Head of caudate nucleus (tissue), 42 donors: ENCODE measurements at places on chromosomes 16 and 17.

DNA sequence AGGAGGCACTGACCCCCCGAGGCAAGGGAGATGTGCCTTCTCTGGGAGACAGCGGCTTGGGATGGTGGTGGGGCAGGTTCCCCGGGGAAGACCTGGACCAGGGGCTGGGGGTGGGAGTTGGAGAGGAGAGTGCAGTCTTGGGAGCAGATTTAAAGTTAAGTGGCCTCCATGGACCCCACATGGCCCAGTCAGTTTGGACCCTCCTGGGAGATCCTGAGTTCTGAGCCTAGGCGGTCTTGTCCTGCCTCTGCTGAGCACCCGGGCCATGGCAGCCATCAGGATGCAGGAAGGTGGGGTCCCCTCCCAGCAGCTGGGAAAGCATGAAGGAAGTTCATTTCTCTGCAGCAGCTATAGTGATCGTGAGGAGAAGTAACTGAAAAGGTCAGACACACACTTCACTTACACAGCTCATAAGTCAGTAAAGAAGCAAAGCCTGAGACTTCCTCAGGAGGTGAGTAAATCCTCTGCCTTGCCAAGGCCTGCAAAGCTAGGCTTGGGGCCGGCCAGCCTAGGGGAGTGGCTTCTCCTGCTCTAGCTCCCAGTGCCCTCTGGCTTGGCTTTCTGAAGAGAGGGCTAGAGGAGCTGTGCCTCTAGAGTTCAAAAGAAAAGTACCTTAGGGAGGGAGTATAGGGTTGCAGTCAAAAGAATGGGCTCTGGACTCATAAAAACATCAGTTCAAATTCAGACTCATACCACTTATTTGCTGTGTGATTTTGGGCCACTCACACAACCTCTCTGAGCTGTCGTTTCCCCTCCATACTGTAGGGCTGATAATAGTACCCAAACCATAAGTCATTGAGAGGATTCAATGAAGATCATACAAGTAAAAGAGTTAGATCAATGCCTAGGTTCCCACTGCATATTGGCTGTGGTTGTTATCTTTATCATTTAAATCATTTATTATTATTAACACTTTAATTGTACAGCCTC, 31.0 kb upstream of the C16orf78 start:
- DNase-seq, result no peak

- DNase-seq, result no peak
Measured at GRCh38 chr17:58170622-58171021, 3.8 kb downstream of the OR4D2 start.

DNA sequence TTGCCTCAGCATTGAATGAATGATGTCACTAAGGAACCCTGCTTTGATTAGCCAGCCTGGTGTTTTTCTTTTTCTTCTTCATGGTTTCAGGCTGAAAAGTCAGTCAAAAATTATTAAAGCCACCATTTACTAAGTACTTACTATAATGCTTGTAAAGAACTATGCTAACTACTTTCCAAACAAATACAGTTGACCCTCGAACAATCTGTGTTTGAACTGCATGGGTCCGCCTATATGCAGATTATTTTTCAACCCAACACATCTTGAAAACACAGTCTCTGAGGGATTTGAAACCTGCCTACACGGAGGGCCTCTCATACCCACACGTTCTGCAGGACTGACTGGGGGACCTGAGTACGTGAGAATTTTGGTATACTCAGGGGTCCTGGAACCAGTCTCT, 136.3 kb downstream of the PARN start:
- no peak for DNase-seq

- DNase-seq, result no peak
Measured at GRCh38 chr17:16061631-16062030, 62.0 kb downstream of the TTC19 start.

DNA sequence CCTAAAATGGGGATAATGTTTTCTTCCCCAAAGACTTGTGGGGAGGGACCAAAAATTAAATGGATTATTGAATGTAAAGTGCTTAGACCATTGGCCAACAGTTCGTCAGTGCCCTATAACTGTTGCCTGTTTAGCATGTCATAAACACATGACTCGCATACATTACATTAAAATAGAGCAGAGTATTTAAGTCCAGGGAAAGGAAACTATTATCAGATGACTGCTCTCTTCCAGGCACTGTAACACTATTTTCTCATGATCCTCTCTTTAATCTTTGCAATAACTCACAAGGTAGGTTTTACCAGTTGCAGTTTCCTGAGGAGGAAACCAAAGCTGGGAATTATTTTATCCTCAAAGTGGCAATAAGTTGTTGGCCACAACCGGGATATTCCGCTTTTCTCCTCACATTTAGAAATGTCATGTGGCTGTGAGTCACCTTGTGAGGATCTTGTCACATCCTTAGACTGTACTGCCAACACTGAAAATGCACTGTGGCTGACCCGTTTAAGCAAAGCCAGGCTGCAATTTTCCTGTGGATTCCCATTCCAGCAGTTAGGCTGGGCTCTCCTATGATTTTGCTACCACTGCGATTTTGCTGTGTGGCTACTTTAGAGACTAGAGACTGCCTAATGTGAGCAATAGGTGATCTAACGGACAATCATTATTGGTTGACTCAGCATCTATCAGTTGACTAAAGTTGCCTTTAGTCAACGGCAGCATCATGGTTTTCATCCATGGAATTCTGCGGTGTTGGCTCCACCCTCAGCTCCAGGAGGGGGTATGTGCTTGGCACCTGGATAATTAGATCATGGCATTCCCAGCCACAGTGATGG, 58.3 kb upstream of the DHX40 start:
- DNase-seq, result no peak

DNA sequence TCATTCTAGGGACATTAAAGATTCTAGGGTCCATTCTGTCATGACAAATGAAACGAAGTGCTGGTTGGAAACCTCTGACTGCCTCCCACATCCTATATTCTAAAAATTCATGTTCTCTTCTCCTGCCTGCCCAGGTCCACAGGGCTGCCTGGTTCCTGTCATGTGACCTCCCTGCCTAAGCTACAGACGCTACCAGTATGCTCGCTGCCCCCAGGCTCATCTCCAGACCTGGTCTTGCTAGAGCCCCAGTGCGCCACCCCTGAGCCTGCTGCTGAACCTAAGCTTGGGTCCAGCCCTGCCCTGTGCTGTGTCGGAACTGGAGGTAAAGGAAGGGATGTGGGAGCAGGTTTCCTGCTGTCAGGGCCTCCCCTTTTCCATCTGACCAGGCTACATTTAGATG, 231.6 kb upstream of the CDH5 start:
- no peak for DNase-seq

GRCh38 chr17:50824429-50824828, 11.0 kb upstream of the WFIKKN2 start:
- no peak for DNase-seq

- no peak for DNase-seq
Measured at GRCh38 chr16:5480431-5481195, 383.0 kb upstream of the EEF2KMT start.

DNA sequence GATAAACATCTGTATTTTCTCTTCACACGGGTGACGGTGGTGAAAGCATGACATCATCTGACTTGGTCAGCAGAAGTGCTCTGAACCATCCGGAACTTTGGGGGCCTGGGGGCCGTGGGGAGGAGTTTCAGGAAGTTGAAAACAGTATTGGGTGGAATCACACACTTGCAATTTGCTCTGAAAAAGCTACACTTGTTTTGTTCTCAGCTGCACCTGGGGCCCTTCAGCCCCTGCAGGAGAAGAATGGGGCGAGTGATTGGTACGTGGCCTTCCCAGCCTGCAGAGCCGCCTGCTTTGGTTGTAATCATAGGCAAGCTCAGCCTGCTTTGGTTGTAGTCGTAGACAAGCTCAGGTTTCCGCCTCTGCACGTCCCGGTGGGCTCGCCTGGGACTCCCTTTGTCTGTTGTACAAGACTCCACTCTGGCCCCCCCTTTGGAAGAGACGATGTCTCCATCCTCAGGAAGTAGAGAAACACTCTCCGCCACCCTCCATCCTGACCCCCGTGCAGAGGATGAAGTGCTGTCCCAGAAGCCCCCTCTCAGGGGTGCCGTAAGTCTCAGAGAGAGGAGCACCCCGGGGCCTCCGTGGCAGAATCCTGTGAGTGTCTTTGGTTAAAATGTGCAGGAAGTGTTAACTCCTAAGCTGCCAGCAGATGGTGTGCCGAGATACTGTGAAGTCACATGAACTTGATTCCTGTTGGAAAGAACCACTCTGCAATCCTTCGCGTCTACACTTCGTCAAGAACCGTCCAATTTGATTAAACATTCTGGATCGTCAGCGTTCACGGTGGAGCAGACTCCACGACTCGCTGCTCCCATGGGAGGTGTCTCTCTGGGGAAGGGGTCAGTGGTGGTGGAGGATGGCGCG, 5.4 kb downstream of the BANP start:
- no peak for DNase-seq

DNA sequence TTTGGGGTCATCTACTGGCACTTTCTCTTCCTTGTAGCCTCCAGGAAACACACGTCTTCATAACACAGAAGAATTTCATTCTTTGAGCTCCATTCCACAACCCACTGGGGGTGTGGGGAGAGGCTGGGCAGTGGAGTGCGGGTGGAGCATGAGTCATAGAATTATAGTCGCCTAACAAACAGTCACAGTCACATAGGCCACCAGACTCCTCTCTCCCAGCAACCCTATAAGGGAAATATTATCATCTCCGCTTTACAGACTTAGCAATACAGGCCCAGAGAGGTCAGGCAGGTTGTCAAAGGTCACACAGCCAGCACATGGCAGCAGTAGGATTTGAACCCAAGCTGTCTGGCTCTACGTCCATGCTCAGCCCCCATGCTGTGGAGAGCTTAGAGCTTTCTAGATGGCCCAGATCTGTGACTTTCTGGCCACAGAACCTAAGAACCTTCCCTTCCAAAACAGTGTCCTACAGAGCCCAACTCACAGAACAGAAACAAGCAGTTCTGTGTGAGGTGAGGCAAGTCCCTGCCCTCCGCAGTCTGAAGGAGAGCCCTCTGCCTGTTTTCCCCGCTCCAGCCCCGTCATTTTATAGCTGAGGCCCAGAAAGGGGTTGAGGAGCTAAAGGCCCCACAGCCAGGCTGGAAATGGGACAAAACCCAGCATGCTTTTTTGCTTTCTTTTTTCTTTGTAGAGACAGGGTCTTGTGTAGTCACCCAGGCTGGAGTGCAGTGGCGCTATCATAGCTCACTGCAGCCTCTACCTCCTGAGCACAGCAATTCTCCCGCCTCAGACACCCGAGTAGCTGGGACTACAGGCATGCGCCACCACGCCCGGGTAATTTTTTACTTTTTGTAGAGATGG, 10.7 kb upstream of the LITAF start:
- no peak for DNase-seq

DNA sequence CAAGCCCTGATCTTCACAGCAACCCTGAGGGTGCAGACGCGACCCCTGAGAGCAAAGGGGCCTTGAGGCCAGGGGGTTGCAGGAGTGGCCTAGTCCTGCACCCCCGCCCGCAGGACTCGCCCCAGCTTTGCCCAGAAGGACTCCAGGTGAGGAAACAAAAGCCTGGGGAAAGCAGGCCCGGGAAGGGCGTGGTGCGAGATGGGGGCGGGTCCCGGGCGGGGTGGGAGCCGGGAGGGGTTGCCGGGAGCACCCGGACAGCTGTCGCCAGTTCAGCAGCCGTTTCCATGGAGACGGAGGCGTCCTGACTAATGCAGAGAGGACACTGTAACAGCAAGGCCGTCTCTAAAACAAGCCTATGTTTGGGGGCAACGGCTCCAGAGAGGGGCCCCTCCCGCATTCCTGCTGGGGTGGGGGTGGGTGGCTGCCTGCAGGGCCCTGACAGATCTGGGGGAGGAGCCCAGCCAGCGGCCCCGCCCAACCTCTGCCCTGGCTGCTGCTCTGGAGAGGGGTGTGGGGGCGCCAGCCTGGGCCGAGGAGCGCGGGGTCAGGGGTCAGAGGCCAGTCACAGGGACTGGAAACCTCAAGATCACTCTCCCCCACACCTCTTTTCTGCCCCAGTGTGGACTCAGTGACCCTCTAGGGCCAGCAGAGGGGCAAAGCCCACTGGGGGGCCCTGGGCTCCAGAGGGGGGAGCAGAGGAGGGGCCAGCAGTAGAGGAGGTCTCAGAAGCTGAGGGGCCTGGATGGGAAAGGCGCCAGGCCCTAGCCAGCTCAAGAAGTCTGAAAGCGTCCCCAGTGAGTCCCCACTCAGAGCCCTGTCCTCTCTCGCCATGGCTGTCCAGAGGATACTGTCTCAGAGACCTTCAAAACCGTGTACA, 3.1 kb upstream of the TPPP3 start:
- peak; percentile 46 for DNase-seq

GRCh38 chr17:55737976-55738501, 12.8 kb upstream of the PCTP start:
- no peak for DNase-seq

GRCh38 chr17:63704259-63704576, 4.3 kb upstream of the LIMD2 start:
- no peak for DNase-seq

DNA sequence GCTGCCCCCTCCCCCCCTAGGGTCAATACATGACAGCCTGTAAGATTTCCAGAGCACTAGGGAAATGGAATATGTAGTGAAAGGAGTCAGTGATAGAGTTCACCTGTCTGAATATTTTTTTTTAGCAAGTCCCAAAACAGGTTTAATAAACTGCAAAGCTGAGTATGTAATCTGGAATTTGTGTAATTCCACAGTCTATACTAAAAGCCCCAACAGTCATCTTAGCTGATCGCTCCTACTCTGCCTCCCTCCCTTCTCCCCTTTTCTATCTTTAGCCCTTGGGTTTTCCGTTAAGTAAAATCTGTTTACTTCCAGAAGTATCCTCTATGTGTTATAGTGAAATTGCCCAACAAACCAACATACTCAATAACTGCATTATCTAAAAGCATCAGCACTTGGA, 3.5 kb downstream of the CDH13 start:
- DNase-seq, result no peak

DNA sequence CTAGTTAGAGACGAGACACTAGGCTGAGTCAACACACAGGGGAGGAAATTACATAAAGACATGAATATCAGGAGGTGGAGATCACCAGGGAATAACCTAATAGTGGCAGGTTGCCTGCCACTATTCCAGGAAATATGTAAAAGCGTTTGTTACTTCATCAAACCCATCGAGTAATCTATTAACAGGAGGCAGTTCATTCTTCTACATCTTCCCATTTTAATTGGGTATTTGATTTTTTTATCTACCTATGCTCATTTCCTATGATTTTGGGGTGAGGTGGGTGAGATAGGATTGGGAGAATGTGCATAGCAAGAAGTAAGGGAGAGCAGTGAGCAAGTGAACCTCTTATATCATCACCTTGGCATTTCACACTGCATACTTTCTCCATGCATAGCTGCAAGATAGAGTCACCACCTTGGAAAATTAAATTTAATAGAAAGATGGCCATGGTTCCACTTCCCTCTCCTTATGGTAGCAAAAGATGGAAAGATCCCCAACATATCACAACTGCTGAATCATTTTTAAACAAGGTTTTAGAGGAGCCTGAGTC, 312.2 kb downstream of the TMEM114 start:
- DNase-seq, result no peak

DNA sequence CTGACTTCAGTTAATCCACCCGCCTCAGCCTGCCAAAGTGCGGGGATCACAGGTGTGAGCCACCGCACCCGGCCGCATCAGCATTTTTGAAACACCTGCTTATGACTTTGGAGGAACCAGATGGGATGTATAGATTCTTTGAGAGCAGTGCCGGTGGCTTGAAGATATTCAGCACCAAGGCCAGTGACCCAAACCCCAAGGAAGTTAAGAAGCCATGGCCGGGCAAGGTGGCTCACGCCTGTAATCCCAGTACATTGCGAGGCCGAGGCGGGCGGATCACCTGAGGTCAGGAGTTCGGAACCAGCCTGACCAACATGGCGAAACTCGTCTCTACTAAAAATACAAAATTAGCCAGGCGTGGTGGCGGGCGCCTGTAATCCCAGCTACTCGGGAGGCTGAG, 43.9 kb downstream of the TRARG1 start:
- no peak for DNase-seq

- DNase-seq, result no peak
Measured at GRCh38 chr17:77200711-77201110, 59.9 kb downstream of the SEC14L1 start.

GRCh38 chr16:31713945-31714902, 159.4 kb upstream of the ZNF267 start:
- no peak for DNase-seq
